ENCODE measurements at places on chromosomes 13 and 19.

DNA sequence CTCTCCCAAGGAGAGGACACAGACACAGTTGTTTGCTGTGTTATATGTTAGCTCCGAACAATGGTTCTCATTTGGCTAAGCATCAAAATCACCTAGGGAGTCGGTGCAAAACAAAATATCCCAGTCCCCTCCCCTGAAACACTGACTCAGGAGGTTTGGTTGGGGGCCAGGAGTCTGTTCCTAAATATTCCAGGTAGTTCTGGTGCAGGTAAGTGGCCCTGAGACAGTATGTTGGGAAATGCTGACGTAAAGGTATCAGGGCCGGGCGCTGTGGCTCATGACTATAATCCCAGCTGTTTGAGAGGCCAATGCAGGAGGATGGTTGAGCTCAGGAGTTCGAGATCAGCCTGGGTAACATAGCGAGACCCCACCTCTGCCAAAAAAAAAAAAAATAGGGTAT, 2.3 kb upstream of the MAP2K7 start:
- no peak for DNase-seq

GRCh38 chr13:53201454-53202225, 173.0 kb downstream of the OLFM4 start:
- DNase-seq: peak; percentile 34

GRCh38 chr13:36038785-36039555, 92.2 kb downstream of the DCLK1 start:
- no peak for DNase-seq

- no peak for DNase-seq
Measured at GRCh38 chr13:96825653-96826052, 168.6 kb downstream of the OXGR1 start.

DNA sequence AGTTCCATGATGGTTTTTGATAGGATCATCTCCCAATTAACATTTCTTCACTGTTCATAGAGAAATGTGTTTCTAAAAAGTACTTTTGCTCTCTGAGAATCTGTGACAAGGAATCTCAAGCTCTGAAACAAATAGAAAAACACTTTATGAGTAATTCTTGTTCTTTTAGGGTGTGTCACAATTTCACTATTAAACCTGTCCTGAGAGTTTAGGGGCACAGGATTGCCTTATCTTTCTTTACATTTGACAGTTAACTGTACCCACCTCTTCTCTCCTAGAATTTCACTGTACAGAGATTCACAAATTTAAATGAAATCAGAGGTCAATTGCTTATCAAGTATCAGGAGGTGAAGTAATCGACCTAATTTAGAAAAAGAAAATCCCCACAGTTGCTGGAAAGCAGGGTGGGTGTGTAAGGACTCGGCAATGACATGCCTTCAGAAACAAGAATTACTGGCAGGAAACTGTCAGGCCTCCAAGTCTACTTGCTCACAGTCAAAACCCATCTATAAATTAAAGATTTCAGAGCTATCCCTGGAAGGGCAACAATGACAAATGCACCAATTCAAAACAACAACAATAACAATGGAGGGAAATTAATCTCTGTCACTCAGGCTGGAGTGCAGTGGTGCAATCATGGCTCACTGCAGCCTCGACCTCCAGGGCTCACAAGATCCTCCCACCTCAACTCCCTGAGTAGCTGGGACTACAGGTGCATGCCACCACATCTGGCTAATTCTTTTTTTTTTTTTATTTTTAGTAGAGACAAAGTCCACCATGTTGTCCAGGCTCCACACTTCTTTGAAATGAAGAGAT, 250.2 kb downstream of the ABCC4 start:
- DNase-seq: no peak
